ENCODE measurements at places on chromosomes 16 and 17. TPM values are rescaled to one million over a fixed set of nuclear protein-coding genes. Genes with fewer than 3 reads are reported as not detected.

SLC25A39 gene
- 113 TPM for total RNA-seq

GRCh38 chr16:64035337-64035736, 1086.5 kb downstream of the CDH11 start:
- H3K27ac ChIP-seq = no peak overlapping the region
- no peaks in the 10 kb centered on the region for H3K36me3 ChIP-seq
- no peak for DNase-seq
- H3K4me1 ChIP-seq = no peaks in the 10 kb centered on the region
- no peak overlapping the region for H3K4me3 ChIP-seq

MMP25 gene
- 0.09 TPM for total RNA-seq

- no peak overlapping the region for H3K4me3 ChIP-seq
- H3K27me3 ChIP-seq = peaks cover 6% of the 10 kb centered on the region
- H3K4me1 ChIP-seq = peaks cover 3% of the 10 kb centered on the region
- no peak for DNase-seq
Observed at GRCh38 chr17:44374306-44375195, 10.9 kb upstream of the FAM171A2 start.

RNF112 gene
- total RNA-seq = 4.8 TPM

COPS3 gene
- total RNA-seq = 65.0 TPM

- no peak overlapping the region for H3K4me3 ChIP-seq
- DNase-seq = no peak
- no peak overlapping the region for H3K27ac ChIP-seq
- no peaks in the 10 kb centered on the region for H3K36me3 ChIP-seq
Observed at GRCh38 chr16:77785373-77785764, 3.0 kb upstream of the VAT1L start.

EPX gene
- total RNA-seq = not detected

DNA sequence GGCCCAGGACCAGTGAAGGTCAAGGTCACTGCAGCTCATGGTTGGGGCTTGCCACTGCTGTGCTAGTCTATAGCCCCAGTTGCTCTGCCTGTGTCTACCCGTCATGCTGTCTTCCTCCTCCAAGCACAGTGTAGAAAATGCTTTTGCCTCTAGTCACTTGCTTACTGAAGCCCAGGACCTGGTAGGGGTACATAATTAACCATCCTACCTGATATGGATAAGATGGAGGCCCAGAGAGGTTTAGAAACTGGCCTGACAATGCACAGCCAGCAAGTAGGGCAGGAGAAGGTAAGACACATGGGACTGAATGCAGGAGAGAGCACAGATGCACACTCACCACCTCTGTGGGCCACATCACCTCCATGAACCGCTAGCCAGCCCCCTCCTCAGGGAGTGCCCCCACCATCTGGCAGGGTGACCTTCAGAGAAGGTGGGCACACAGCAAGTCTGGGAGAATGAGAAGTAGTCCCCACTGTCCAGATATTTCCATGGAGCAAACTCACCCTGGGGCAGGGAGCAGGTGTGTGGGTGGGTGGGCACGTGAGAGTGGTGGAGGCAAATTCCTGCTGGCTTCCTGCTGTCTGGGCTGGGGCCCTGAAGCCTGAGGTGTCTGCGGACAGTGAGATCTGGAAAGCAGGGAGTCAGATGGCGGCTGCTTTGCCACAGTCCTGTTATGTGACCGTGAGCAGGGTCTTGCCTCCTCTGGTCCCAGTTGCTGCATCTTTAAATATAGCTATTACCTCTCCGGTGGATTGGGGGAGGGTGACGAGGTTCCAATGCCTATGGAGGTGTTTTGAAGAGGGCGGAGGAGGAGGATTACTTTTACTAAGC, 1.0 kb downstream of the CX3CL1 start:
- peaks cover 35% of the 10 kb centered on the region for H3K4me1 ChIP-seq
- peak overlapping the region; percentile 50 for H3K27ac ChIP-seq

DNA sequence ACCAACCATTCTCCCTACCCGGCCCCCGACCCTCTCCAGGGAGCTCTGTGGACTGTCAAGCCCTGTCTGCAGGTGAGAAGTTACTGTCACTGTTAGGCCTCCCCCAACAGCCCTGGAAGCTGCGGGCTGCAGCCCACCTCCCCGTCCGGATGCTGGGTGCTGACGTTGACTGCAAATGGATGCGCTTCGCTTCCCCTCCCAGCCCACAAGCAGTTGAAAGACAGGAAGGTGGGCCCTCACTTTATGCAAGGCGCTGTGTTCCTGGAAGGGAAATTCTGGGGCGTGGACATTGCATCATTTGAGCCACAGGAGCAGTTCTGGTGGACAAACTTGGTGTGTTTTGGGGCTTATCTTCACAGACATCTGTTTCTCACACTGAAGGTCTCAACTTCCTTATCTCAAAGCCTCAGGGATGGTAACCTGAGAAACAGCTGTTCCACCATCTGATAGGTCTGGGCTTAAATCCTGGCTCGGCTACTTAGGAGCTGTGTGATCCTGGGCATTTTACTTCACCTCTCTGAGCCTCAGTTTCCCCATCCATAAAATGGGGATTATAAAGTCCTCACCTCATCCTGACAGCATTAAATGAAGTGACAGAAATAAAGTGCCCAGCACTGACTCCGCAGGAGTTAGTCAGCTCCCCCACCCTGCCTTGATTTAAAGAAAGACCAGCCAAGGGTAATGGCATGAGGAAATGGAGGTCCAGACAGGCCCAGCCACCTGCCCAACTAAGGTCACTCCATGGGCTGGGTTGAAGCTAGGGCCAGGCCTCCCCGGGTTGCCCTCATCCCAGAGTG, 4.6 kb upstream of the DRC7 start:
- no peaks in the 10 kb centered on the region for H3K36me3 ChIP-seq
- H3K27ac ChIP-seq = no peak overlapping the region
- no peak overlapping the region for H3K4me3 ChIP-seq
- DNase-seq = no peak
- peaks cover 14% of the 10 kb centered on the region for H3K4me1 ChIP-seq

- peaks cover 13% of the 10 kb centered on the region for H3K27me3 ChIP-seq
- H3K36me3 ChIP-seq = no peaks in the 10 kb centered on the region
- no peak for DNase-seq
- H3K4me3 ChIP-seq = no peak overlapping the region
Observed at GRCh38 chr16:50815382-50815781, 73.5 kb downstream of the CYLD start.

- H3K27ac ChIP-seq = peak overlapping the region; percentile 87
- DNase-seq = peak; percentile 69
- H3K27me3 ChIP-seq = peaks cover 34% of the 10 kb centered on the region
Observed at GRCh38 chr17:72122765-72123529, 2.1 kb downstream of the SOX9 start.

DNA sequence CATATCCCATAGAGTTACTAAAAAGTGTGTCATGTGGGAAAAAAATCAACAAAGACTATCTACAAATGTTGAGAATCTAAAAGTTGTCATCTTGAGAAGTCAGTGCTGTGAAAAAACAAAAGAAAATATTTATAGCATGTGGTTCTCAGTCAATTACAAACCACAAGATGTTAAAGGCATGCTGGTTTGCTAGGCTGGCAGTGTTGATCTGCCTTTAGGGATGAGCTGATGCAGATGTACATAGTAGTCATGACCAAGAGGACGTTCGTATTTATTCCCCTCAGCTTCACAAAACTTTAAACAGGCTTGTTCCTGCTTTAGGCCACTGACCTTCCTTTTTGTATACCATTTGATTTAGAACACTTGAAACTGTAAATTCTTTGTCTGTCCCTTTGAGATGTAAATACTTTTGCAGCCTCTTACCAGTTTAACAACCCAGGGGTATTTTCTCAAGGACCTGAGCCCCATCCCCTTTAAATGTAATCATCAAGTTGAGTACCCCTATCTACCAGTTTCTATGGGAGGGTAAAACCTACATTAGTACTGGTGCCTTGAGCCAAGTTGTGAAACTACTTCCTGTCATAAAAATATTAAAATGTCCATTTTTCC, 446.6 kb downstream of the KCNJ18 start:
- no peak overlapping the region for H3K27ac ChIP-seq
- H3K4me1 ChIP-seq = no peaks in the 10 kb centered on the region
- H3K4me3 ChIP-seq = no peak overlapping the region
- DNase-seq = no peak
- no peaks in the 10 kb centered on the region for H3K36me3 ChIP-seq
- H3K27me3 ChIP-seq = no peaks in the 10 kb centered on the region

ACBD4 gene
- total RNA-seq = 17.4 TPM

- H3K4me3 ChIP-seq = no peak overlapping the region
- no peaks in the 10 kb centered on the region for H3K36me3 ChIP-seq
- DNase-seq = peak; percentile 21
- H3K27me3 ChIP-seq = peaks cover 2% of the 10 kb centered on the region
- no peak overlapping the region for H3K27ac ChIP-seq
Observed at GRCh38 chr17:58587713-58588117, 73.3 kb upstream of the MTMR4 start.

GRCh38 chr17:61766520-61766919, 96.8 kb downstream of the BRIP1 start:
- peak overlapping the region; percentile 91 for H3K27ac ChIP-seq
- H3K36me3 ChIP-seq = peaks cover 56% of the 10 kb centered on the region
- no peaks in the 10 kb centered on the region for H3K27me3 ChIP-seq

TMEM238L gene
- total RNA-seq = not detected

GRCh38 chr16:77849646-77850258, 61.4 kb downstream of the VAT1L start:
- H3K27me3 ChIP-seq = no peaks in the 10 kb centered on the region
- no peak for DNase-seq
- H3K36me3 ChIP-seq = no peaks in the 10 kb centered on the region
- H3K27ac ChIP-seq = no peak overlapping the region
- H3K4me3 ChIP-seq = no peak overlapping the region

DNA sequence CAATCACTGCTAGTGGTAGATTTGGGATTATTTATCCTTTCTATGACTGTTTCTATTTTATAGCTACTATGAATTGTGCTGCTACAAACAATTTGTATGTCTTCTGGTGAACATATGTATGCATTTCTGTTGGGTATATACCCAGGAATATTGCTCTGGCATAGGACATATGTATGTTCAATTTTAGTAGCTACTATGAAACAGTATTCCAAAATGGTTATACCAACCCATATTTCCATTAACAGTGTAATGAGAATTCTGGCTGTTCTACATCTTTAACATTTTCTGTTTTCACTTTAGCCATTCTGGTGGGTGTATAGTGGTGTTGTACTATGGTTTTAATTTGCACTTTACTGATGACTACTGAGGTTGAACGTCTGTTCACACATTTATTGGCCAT, 57.6 kb upstream of the NACA2 start:
- peaks cover 8% of the 10 kb centered on the region for H3K36me3 ChIP-seq
- no peak for DNase-seq
- H3K27ac ChIP-seq = no peak overlapping the region
- H3K27me3 ChIP-seq = peaks cover 4% of the 10 kb centered on the region
- H3K4me1 ChIP-seq = no peaks in the 10 kb centered on the region

GRCh38 chr17:75430159-75430974, 24.9 kb upstream of the GRB2 start:
- H3K4me1 ChIP-seq = peaks cover 27% of the 10 kb centered on the region
- H3K27ac ChIP-seq = peak overlapping the region; percentile 97
- DNase-seq = peak; percentile 30
- no peaks in the 10 kb centered on the region for H3K36me3 ChIP-seq

DNA sequence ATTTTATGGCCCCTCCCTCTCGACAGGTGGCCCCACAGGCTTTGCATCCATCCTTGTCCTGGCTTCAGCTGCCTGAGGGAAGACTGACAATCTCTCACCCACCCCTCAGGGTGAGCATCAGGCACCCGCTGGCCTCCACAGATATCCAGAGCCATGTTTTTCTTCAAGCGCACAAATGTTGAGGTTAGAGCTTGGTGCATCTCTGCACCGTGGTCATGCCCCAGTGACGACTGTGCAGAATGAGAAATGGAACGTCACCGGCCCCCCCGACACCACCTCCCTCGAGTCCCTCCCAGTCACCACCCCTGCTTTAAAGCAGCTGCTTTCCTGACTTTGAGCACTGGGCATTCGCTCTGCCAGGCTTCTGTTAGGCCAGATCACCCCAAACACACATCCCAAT, 19.8 kb upstream of the TIMP2 start:
- peaks cover 18% of the 10 kb centered on the region for H3K4me1 ChIP-seq
- no peak overlapping the region for H3K27ac ChIP-seq
- H3K36me3 ChIP-seq = no peaks in the 10 kb centered on the region
- no peaks in the 10 kb centered on the region for H3K27me3 ChIP-seq

RNF222 gene
- total RNA-seq = not detected

- H3K4me3 ChIP-seq = no peak overlapping the region
- DNase-seq = no peak
- no peak overlapping the region for H3K27ac ChIP-seq
Observed at GRCh38 chr17:13228225-13228624, 210.4 kb upstream of the ELAC2 start.
